Activated CD4-positive, alpha-beta T cell treated with anti-CD3 and anti-CD28 coated beads for 48 hours (primary cell): ENCODE measurements at places on chromosomes 16 and 17.

- no peak for DNase-seq
These were observed 2.4 kb downstream of the SEC14L5 start for GRCh38 chr16:4960579-4960978.

GRCh38 chr17:50181144-50181543 lies 15.3 kb downstream of the SGCA start:
- DNase-seq: no peak

- DNase-seq: peak; percentile 70
These were observed 1.0 kb downstream of the EIF1 start for GRCh38 chr17:41689497-41690299.

DNA sequence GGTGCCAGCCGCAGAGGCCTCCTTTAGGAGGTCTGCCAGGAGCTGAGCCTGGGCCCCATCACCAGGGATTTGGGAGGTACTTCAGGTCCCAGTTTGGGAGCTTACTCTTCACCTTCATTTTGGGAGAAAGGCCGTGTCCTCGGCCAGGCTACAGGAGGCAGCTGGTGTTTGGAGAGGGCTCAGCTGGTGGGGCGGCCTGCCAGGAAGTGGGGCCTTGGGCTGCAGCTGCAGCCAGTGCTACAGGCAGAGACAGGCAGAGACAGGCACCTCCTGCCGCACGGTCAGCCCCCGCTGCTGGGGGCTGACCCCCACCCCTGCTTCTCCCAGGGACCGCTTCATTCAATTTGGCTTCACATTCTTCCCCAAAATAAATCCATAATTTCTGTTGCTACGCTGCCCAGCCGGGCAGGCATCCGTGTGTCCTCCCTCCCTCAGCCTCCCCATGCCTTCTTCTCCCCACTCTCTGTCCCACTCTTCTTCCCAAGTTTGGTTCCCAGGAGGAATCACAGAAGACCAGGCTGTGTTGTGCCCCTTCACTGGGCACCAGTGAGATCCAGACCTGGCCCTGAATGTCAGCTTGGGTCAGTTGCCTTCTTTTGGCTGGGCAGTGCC lies 6.1 kb downstream of the TMEM235 start:
- DNase-seq: no peak

- DNase-seq: no peak
These were observed 20.5 kb upstream of the ITGA3 start for GRCh38 chr17:50035421-50035879.

DNA sequence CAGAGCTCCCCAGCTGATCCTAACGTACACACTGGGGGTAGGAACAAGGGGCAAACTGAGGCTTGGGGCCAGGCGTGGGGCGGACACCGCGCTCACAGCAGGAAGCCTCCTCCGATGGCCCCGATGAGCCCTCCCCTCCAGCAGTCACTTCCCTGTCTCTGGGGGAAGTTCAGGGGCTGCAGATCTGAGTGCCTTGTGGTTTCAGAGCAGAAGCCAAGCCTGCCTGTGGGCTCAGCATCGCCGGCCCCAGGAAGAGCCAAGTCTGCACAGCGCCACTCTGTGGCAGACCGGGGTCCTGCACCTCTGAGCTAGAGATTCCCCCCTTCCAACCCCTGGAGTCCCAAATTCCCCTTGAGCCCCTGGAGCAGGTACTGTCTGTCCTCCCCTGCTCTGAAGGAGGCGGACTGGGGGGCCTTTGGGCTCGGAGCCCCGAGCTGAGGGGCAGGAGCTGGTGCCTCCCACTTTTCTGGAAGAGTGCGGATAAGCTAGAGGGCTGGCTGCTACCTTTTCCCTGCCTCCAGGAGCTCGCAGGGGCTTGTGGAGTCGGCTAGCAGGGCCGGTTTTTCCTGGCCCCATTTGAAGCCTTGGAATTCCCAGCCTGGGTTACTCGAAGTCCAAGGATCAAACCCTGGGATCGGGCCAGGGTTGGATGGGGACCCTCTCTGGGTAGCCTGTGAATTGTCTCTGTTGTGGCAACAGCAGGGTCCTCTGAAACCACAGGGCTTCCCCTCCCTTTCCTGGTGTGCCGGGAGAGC lies 2.9 kb downstream of the GSE1 start:
- DNase-seq: peak; percentile 85

GRCh38 chr17:39925282-39926134 lies 1.9 kb downstream of the ORMDL3 start:
- DNase-seq: no peak

DNA sequence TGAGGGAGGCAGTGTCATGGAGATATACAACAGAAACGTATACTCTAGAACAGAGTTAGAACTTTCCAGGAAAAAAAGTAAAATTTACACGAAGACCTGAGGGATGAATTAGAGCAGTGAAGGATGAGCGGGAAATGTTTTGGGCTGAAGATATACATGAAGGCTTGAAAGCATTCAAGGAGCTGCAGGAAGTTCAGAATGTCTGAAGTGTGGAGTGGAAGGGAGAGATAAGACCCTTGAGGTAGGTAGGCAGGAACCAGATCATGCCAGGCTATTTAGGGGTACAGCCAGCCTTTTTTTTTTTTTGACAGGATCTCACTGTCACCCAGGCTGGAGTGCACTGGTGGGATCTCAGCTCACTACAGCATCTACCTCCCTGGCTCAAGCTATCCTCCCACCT lies 3.2 kb upstream of the NLK start:
- no peak for DNase-seq

- DNase-seq: no peak
These were observed 12.8 kb upstream of the CBX8 start for GRCh38 chr17:79809530-79810129.

- DNase-seq: no peak
These were observed 11.4 kb downstream of the C16orf95 start for GRCh38 chr16:87305505-87306391.

GRCh38 chr17:28366605-28367004 lies 1.6 kb upstream of the SEBOX start:
- no peak for DNase-seq

GRCh38 chr16:46911038-46911437 lies 26.9 kb downstream of the GPT2 start:
- no peak for DNase-seq
